ENCODE measurements at places on chromosomes 11 and 22.

GRCh38 chr11:102186551-102187191 is 76.4 kb downstream of the YAP1 start:
- no peak for DNase-seq

GRCh38 chr11:7537265-7537664 is 23.5 kb downstream of the PPFIBP2 start:
- DNase-seq = no peak

DNA sequence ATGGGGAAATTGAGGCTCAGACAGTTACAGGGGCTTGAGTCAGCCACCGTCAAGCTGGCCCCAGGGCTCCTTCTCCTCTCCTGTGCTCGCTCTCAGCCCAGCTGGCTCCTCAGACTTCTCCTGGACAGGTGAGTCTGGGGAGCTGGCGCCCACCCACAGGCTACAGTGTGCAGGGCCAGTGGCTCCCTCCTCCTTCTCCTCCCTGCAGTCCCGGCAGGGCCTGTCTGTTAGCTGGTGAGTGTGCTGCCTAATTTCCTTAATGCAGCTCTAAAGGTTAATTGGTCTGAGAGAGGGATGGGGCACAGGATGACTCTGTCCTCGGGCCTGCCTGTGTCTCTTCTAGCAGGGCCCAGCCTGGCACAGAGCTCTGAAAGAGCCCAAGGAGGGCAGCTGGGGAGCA is 31.7 kb downstream of the LMO1 start:
- DNase-seq = no peak

DNA sequence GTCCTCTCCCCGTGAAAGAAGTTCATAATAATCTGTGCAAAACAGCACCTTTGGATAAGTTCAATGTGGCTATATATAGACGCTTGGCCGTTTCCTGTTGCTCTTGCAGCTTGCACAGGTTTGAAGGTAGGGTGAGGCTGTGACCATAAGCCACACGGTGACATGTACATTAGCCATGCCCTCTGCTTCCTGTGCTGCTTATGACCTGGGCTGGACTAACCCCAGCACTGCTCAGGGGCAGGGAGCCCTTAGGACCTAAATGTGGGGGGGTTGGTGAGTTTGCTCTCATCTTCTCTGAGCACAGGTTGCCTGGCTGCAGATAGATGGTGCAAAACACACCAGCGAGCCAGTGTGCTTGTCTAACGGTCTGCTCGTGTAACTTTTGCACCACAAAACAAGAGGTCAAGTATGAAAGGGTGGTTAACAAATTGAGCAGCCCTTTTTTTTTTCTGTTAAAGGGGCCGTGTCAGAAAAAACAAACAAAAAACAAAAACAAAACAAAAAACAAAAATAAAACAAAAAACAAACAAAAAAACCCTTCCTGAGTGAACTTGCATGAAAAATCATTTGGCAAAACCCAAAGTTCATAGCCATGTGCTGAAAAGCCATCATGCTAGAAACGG is 37.3 kb downstream of the FLI1 start:
- no peak for DNase-seq

GRCh38 chr11:96055706-96056387 is 131.9 kb upstream of the MTMR2 start:
- DNase-seq = no peak

DNA sequence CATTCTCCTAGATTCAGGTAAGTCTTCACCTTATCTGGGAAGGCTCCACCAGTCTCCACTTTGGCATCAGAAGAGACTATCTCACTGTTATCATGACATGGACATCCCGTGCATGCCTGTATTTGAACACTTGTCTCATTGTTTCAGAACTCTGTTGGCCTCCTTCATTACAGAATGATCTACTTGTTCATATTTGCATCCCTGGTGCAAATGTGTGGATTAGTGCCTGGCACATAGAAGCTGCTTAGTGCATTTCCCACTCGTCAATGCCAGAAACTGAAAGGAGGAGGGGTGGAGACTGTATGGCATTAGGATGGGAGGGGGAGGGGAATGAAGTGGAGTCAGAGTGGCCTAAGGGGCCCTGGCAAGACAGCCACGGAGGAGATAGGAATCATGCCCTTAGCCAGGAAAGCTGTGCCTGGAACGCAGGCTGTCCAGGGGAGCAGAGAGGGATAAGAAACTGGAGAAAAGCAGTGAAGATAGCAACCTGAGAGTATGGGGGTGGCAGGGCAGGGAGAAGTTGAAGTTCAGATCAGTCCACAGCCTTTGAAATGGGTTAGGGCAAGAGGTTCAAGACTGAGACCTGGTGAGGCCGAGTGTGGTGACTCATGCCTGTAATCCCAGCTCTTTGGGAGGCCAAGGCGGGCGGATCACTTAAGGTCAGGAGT is 53.8 kb upstream of the CAPRIN1 start:
- DNase-seq = peak; percentile 14

DNA sequence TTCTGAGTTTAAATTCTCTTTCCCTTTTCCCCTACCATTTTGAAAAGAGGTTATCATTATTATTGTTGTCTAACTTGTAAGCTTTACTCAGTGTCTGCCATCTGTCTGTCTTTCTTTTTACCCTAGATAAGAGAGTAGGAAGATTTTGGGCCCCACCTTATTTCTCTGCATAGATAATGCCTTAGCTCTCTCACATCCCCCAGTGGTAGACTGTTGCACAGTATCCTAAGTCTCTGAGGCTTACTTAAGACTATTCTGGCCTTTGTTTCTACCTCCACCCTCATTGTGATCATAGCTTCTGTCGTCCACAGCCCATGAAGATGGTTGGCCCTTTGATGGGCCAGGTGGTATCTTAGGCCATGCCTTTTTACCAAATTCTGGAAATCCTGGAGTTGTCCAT is 3.6 kb upstream of the OR51L1 start:
- DNase-seq = no peak

DNA sequence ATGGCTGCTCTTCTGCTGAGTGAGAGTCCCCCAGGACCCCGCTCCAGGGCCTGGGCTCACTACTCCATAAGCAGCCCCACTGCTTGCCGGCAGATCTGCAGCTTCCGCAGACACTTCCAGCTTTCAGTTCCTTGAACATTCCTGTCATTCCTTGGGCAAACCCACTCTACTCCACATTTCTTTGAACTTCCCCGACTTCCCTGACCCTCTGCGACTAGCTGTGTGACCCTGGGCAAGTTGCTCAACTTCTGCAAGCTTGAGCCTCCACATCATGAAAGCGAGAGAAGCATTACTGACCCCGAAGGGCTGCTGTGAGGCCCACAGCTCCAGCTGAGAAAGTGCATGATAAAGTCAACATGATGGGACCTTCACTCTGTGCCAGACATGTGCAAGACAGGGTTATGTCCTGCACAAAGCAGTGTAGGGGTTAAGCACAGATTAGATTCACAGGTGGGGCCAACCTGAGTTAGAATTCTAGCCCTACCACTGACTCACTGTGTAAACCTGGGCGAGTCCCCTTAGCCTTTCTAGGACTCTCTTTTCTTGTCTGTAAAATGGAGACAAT is 51.8 kb downstream of the THAP12 start:
- DNase-seq = no peak

DNA sequence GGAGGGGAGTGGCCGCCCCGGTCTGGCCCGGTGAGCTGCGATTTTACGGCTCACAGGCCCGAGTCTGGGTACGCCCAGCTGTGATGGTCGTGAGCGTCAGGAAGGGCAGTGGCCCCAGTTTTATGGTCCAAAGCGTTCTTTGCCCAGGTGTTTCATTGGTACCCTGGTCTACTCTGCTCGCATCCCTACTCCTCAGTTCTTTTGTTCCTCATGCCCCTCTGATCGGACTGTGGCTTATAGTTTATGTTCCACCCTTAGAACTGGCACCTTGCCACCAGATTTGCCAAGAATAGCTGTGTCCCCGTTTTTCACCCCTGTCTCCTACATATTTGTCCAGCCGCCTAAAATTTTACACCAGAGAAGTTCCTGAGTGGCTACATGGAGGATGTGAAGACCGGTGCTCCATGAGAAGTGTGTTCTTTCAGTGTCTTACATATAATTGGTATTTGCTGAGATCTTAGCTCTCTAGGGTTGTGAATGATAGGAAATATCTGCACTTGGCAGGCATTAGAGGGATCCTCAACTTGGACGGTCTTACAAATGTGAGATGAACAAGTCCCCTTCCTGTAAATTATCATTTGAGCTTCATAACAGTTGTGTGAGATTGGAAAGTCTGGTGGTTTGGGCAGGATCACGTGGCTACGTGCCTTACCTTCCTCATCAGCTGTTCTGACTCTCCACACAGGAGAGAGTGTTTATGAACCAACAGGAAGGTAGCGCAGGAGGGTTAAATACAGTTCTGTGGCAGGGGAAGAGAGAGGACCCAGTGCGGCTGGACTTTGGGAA is 1.1 kb downstream of the PANX1 start:
- no peak for DNase-seq

DNA sequence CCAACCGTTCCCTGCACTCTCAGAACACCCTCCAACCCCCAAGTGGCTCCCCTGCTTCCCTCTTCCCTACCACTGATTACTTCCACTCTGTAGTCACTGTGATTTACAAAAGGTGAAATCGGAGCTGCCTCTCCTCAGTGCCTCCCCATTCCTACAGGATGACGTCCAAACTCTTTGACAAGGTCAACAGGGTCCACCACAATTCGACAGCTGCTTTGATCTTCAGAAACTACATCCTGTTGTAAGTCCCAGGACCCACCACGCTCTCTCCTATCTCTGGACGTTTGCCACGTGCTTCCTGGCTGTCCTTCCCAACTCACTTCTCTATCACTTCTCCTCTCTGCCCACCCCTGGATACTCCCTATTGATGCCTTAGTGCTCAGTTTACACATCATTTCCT is 85.0 kb upstream of the EIF3D start:
- no peak for DNase-seq

DNA sequence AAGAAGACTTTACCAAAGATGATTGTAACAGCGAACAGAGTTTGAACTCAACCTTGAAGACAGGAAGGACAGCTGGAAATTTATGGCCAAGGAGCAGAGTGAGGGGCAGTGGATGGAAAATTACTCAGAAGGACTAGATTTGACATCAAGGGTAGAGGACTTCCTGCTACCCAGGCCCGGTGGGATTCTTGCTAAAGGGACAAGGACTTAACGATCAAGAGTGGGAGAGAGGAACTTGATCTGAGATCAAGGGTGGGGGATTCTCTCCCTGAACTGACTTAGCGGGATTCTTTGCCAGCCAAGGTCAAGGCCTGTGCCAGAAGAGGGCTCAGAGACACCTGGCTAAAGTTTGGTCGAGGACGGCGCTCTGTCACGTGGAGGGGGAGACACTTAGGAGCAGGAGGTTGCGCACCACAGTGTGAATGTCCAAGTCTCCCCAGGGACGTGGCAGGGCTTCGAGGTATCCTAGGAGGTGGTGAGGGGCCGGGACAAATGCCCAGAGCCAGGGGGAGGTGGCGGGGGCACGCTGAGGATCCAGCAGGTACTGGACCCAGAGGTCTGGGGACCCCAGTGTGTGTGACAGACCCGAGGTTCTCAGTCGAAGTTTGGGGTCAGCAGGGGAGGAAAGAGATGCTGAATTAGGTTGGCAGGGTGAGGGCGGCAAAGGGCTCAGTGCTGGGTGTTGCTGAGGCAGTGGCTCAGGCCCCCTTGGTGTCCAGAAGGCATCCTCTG is 46.1 kb upstream of the SHISAL1 start:
- no peak for DNase-seq

DNA sequence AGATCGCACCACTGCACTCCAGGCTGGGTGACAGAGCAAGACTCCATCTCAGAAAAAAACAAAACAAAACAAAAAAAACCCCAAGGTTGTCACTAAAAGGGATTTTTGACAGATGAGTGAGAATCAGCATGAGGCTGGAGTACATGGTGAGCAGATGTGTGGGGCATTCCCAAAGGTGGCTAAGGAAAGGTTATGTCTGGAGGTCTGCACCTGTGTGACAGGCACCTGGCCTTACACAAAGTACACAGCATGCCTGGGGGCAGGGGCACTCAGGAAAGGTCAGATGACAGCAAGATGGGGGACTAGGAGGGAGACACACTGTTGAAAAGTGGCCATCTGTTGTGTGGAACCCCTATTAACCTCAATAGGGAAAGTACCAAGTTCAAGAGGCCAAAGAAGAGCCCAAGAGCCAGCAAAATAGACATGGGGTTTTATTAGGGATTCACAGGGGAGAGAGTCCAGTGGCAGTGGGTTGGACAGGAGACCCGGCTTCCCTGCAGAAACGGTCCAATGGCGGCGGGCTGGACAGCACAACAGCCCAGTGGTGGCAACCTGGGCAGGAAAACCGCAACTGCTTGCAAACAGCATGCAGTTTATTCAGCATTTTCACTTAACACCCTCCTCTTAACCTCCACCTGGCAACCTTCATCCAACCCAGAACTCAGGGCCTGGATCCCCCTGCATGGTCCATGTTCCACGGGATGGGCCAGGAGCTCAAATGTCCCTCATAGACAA is 101.1 kb downstream of the MICAL2 start:
- DNase-seq = no peak

GRCh38 chr11:7578276-7578955 is 64.6 kb downstream of the PPFIBP2 start:
- no peak for DNase-seq

DNA sequence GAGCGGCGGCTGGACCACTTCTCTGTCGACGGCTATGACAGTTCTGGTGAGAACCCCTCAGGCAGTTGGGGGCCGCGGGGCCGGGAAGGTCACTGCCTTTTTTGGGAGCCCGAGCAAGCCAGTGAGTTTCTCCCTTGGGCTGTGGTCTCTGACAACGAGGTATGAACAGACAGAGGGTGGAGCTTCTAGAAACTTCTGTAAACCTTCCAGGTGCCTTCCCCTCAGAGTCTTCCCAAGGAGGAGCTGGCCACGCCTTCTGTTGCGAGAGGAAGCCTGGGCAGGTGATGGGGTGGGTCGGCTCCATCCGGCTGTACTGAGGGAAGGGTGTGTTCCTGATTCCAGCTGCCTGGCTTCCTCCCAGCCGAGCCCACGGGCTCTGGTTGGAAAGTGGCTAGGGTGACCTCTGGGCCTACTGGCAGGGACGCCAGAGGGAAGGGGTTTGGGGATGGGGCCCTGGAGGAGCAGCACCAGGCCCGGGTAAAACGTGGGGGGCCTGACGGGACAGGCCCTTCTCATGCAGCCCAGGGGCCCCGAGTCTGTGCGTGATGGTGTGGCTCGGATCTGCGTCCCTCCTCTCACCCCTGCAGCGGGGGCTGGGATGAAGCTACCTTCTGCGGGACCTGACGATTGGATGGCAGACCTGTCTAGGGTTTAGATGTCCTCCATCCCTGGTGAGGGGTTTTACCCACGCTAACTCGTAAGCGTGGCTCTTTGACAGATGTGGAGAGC is 110.8 kb downstream of the KCNQ1OT1 start:
- DNase-seq = no peak

GRCh38 chr22:24164243-24164642 is 17.0 kb upstream of the SUSD2 start:
- no peak for DNase-seq

- DNase-seq = peak; percentile 57
Observed at GRCh38 chr22:29096736-29097669, 24.2 kb downstream of the KREMEN1 start.

DNA sequence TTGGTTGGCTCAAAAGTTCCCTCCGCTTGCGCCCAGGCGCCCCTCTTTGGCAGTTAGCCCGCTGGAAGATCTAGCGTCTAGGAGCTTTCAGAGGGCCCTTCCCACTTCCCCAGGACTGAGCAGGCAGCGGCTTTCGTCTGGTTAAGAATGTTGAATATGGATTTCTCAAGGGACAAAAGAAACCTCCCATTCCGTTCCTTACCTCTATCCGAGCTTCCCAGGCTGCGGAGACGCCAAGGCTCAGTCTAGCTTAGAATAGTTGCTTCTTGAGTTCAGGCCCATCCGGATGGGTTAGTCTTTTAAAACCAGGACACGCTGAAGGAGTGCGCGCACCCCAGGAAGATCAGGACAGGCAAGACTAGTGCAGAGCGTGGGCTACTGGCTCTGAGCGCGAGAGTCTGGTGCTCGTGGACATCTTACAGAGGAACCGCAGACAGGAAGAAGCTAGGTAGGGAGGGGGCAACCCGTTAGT is 1.6 kb downstream of the NELL1 start:
- peak; percentile 3 for DNase-seq

Measured in Ammon's horn (tissue), 1 donor.